ENCODE measurements at places on chromosomes 11 and 22.

DNA sequence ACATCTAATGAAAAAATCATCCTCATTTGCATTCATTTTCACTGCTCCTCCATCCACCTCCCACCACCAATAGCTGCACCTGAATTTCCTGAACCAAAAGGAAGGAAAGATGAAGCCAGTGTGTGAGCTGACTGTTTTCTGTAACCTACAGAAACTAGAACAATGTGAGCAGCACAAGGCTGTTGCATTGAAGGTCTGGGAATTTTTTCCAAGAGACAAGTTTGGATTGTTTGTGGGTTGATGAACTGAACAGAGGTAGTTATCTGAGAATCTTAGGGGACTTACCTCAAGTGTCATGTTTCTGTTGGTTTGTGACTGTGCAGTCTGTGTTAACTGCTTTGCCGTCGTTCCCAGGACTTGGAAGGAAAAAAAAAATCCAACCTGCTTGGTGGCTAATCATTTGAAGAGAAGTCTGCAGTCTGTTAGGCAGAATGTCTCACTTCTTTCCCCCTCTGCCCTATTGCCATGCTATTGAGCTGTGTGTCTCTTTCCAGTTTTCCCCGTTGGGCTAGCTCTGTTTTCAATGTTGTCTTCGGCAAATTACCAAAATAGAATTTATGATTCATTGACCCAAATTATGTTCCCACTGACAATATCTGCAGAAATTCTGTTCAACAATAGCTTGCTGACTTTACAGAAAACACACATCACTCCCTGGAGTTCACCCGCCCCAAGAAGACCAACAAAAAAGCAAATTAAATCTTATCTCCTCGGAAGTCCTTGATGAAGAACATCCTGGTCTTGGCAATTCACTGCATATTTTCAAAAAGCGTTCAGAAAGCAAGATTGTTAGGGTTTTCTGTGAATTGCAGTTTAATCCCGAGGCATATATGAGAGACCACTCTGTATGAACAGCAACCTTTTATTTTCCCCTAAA, 76.0 kb downstream of the SC5D start:
- no peak for DNase-seq

- DNase-seq, result no peak
Observed at GRCh38 chr11:100855466-100856067, 168.5 kb downstream of the ARHGAP42 start.

DNA sequence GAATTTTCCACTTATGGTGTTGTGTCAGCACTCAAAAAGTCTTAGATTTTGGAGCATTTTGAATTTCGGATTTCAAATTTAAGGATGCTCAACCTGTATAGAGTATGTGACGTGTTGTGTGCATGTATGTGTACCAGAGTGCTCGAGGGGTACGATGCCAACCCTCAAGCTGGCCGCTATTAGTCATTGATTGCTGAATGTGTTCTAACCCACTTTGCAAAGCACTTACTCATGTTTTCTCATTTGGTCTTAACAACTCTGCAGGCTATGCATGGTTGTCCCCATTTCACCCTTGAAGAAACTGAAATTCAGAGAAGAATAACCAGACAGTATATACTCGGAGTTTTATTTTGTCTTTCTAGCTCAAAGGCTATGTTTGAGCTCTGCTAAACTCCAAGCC, 196.4 kb upstream of the TENM4 start:
- DNase-seq, result no peak

GRCh38 chr11:30617762-30618161, 31.6 kb upstream of the MPPED2 start:
- DNase-seq, result no peak

- no peak for DNase-seq
Observed at GRCh38 chr11:119148720-119149017, 183 bp upstream of the ABCG4 start.

- DNase-seq, result no peak
Observed at GRCh38 chr11:76087749-76088148, 118.6 kb downstream of the WNT11 start.

GRCh38 chr11:88357323-88358039, 19.9 kb upstream of the CTSC start:
- DNase-seq, result no peak

DNA sequence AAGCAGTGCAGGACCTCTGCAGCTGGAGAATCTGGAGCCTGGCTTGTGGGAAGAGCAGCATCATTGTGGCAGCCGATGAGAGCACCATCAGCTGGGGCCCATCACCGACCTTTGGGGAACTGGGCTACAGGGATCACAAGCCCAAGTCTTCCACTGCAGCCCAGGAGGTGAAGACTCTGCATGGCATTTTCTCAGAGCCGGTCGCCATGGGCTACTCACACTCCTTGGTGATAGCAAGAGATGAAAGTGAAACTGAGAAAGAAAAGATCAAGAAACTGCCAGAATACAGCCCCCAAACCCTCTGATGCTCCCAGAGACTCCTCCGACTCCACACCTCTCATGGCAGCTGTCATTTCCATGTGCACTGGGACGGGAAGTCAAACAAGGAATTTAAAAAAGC, 35.6 kb downstream of the ASRGL1 start:
- no peak for DNase-seq

- DNase-seq, result no peak
Observed at GRCh38 chr22:38353701-38354100, 36.5 kb upstream of the CSNK1E start.

DNA sequence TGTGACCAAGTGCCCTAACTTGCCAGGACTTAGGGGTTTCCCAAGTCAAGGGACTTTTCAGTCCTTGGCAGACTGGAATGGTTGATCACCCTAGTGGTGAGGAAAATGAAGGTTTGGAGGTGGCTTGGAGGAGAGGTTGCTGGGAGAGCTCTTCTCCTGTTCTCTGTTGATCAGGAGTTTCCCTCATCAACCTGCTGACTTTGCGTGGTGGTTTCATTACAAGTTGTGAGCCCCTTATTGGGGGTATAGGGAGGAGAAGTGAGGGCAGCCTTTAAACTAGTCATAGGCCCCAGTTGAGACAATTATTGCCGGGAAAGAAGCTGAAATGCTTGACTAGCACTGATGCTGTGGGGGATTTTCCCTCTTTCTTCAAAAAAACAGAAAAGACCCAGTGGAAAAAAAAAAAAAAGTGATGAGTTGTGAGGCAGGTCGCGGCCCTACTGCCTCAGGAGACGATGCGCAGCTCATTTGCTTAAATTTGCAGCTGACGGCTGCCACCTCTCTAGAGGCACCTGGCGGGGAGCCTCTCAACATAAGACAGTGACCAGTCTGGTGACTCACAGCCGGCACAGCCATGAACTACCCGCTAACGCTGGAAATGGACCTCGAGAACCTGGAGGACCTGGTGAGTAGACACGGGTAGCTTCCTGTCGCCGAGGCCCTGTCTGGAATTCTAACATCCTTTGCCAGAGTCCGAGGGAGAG, at the start of gene CXCR5:
Gene CXCR5, plus strand, starts transcription at position 525 of the 704 bp plus-strand sequence. Its CDS starts 50 bp downstream, at position 575.
- DNase-seq, result no peak
